ENCODE measurements at places on chromosomes 11 and 22.

- no peak for DNase-seq
Observed at GRCh38 chr11:125315079-125315740, 150.7 kb downstream of the PKNOX2 start.

DNA sequence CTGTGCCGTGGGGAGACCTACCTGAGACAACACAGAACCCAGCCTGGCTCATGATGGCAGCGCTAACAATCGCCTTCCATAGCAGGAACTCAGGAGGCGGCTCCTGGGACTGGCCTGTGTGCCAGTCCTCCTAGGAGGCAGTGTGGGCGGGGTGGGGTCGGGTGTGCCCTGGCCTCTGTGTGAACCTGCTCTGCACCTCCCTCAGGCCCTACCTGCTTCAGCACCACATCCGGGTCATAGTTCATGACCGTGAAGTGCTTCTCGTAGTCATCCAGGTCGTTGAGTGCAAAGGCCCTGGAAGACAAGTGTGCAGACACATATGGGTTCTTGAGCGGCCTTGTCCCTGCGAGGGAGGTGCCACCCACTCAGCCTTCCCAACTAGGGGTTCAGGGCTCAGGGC is 15.3 kb downstream of the TTLL12 start:
- DNase-seq, result no peak

- DNase-seq, result no peak
Observed at GRCh38 chr11:118845369-118845768, 38.3 kb upstream of the CXCR5 start.

DNA sequence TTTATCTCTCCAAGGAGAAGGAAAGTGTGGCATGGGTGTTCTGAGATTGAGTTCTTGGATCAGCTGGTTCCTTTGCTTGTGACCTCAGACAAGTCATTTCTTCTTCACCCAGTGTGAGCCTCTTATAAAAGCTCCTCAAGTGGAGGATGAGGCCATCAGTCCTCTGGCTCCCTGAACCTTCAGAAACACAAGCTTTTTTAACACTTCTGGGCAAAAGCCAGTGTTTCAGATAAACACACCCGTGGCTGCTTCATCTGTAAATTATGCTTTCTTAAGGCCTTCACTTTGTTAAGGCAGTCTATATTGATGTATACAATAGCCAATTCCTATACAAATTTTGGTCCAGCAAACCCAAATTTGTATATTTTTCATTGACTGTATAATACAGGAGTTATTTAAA is 179.9 kb downstream of the DBX1 start:
- DNase-seq, result no peak

DNA sequence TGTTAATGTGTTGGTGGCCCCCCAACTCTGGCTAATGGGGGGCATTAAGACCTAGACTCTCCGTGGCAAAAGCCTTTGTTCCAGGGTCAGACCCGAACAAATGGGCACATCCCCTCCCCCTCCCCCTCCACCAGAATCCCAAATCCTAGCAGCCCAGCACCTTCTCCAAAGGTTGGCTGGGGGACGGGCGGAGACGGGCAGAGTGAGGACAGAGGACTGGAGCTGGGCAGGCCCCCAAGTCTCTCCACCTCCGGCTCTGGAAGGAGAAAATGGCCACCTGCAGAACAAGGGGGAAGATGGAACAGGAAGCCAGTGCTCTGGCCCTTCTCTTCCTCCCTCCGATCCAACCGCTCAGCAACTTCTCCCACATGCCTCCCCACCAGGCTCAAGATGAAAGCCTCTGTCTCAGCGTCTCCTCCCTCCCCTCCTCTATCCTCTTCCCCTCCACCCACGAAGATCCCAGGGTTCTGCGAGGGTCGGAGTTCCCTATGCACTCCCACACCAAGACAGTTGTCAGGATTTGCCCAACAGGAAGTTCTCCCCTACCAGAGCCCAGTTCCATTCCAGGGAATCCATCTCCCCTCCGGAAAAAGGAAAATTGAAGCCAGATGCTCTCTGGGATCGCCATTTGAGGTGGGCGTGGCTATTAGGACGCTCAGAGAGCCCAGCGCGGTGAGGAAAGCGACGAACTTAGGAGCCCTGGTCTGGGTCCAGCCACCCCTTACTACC is 20.1 kb downstream of the ADA2 start:
- no peak for DNase-seq

- DNase-seq, result no peak
Observed at GRCh38 chr11:78022397-78023396, at the start of gene KCTD14. Gene KCTD14, minus strand, starts transcription at chr11:78023276. Its CDS starts 27 bp downstream, at chr11:78023249.

- no peak for DNase-seq
Observed at GRCh38 chr11:125343718-125344131, 152.3 kb downstream of the FEZ1 start.

DNA sequence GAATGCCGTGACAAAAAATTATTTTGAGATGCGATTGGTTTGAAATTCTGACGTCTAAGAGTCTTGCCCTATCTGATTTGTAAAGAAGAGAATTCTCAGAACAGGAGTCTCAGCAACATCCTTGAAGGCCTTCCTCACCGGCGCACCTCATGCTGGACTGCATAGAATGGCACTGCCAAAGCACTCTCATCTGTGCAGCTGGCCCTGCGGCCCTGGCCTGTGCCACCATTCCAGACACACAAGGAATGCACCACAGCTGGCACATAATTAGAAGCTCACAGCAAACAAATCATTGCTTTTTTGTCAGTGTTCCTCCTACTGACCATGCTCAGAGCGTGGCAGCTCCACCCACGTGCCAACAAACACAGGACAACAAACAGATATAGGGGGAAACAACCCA is 166.0 kb downstream of the KIRREL3 start:
- no peak for DNase-seq

DNA sequence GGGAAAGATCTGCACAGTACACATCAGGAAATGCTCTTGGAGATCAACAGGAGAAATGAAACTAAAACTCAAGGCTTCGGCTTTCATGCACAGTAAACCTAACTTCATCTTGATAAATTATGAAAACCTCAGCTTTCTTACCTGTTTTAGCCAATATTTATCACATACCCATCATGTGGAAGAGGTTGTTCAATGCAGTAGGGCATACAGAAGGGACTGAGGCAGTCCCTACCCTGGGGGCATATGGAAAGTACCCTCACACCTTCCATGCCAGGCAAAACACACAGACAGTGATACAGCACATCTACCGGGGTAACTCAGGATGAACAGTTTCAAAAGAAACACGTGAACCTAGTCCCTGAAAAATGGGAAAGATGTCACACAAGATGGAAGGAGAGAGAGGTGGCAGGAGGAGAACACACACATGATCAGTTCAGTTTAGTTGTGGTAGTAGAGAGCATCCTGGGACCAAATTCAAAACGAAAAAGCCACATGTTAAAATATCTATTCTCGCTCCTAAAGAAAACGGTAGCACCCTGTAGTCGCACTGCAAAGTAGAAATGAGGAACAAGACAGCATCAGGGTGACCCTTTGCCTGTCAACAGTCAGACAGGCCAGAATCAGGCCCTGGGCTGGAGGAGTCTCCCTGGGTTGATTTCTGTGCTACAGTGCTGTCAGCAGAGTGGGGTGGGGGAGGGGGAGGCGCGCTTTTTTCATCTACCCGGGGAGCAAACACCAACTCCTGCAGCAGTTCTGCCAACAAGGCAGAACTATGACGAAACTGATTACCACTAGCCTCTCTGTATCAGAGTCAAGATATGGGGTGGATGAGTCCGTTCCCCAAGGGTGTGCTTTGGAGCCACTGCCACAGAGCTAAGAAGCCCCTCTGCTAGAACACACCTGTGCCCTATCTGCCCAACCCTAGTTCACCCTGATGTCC is 1.3 kb downstream of the HIRA start:
- DNase-seq, result no peak

GRCh38 chr22:36549033-36549432 is 20.1 kb upstream of the EIF3D start:
- no peak for DNase-seq

DNA sequence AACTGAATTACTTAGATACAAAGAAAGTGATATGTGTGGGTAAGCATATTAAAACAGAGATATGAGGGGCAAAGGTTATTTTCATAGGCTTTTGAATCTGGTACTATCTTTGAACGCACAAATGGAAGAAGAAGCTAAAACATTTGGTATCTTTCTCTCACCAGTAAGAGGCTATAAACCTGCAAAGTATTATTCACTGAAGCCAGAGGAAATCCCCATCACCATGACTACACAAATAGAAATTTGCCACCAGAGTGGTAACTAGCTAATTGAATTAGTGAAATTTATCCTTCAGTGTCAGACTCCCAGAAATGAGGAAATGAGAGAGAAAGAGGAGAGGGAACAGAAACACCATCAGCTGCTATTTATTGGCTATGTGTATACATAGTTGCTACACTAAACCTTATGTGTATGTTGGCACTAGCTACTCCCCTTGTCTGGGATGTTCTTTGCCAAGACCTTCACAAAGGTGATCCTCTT is 503.4 kb downstream of the DLG2 start:
- DNase-seq, result no peak

GRCh38 chr11:115180272-115180671 is 323.9 kb downstream of the CADM1 start:
- DNase-seq, result no peak

DNA sequence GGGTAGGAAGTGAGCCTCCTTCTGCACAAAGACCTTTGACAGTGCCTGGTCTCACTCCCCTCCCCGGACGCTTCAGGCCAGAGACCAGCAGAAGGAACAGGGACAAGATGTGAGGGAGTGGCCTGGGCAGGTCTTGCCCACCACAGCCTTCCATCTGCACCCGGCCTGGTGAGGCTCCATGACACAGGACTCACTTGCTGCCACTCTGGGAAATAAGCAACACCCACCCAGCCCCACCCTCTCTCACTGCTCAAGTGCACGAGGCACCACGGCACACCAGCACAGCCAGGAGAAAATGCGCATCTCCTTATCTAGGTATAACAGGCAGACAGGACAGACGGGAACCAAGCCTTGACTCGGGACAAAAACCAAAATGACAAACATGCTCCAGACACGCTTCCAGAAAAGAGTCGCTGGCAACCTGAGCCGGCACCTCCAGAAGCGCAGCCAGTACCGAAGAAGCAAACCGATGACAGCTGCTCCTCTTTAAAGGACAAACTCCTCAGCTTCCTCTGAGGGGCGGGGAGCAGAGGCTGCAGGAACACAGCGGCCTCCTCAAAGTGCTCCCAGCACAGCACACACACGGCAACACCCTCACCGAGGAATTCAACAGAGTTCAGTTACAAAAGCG is 41.7 kb downstream of the BRD1 start:
- no peak for DNase-seq

GRCh38 chr11:120974965-120975364 is 48.9 kb upstream of the TBCEL start:
- DNase-seq, result no peak

DNA sequence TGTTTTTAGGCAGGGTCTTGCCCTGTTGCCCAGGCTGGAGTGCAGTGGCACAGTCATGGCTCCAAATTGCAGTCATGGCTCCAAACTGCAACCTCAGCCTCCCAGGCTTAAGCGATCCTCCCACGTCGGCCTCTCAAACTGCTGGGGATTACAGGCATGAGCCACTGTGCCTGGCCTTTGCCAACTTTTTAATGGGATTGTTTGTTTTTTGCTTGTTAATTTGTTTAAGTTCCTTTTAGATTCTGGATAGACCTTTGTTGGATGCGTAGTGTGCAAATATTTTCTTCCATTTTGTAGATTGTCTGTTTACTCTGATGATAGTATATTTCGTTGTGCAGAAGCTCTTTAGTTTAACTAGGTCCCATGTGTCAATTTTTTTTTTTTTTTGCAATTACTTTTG is 10.0 kb upstream of the SCGB1D1 start:
- no peak for DNase-seq

GRCh38 chr11:119974467-119974866 is 163.4 kb downstream of the TRIM29 start:
- no peak for DNase-seq

DNA sequence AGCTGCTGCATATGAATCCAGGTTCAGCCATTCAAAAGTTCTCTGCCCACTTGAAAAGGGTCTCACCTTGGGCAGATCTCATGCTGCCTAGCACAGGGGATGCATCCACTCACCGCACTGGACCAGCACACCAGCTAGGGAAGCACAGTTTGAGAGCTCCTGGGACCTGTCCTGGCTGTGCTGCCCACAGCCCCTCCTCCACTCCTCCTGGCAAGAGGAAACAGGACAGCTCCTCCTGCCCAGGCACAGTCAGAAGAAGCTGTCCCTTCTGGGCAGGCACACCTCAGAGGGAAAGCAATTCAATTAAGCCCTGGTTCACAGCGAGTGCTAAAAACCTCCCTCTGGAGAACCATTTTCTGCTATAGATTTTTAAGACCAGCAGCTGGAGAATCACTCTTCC is 146.7 kb downstream of the ST3GAL4 start:
- no peak for DNase-seq

DNA sequence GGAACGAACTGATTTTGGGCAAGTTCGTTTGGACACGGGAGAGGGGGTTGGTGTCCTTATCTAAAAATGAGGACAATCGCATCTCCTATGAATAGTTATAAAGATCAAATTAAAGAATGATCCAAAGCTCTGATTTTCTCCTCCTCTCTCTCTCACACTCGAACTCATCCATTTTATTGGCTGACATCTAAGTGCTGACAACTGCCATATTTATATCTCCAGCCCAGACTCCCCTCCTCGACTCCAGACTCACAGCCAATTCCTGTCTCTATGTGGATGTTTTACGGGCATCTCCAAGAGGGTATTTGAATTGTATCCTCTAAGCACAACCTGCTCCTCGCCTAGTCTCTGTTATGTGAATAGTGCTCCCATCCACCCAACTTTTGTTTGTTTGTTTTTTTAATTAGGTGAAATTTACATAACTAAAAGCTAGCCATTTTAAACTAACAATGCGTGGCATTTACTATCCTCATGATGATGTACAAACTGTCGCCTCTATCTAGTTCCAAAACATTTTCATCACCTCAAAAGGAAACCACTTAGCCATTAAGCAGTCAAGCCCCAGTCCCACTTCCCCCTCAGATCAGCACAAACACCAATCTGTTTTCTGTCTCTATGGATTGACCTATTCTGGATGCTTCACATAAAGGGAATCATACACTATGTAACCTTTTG is 4.0 kb downstream of the SYN3 start:
- no peak for DNase-seq

- no peak for DNase-seq
Observed at GRCh38 chr11:86551288-86552092, 120.9 kb downstream of the ME3 start.

DNA sequence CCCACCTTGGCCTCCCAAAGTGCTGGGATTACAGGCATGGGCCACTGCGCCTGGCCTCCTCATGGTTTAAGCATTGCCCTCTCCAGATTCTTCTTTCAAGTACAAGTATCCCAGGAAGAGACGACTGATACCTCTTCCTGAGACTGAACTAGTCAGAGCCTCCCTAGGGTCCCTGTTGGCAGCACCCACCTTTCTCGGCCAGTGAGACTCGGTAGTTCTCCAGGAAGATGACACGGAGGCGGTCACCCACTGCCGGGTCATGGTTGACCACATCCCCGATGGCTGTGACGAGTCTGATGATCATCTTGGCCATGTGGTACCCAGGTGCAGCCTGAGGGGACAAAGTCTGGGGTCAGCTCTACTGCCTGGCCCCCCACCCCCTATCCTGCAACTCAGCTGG is 7.2 kb upstream of the RASGRP2 start:
- no peak for DNase-seq

GRCh38 chr22:47154621-47155081 is 392.2 kb downstream of the TBC1D22A start:
- no peak for DNase-seq

GRCh38 chr11:77966338-77966737 is 28.1 kb downstream of the INTS4 start:
- DNase-seq, result no peak
